Thoracic aorta (tissue), 2 donors: ENCODE measurements at places on chromosomes 4 and X. TPM values are rescaled to one million over a fixed set of nuclear protein-coding genes. Genes with fewer than 3 reads are reported as not detected.

ELK1 gene
- total RNA-seq = 33.4 TPM

CASP6 gene
- 17.3 TPM for total RNA-seq

DNA sequence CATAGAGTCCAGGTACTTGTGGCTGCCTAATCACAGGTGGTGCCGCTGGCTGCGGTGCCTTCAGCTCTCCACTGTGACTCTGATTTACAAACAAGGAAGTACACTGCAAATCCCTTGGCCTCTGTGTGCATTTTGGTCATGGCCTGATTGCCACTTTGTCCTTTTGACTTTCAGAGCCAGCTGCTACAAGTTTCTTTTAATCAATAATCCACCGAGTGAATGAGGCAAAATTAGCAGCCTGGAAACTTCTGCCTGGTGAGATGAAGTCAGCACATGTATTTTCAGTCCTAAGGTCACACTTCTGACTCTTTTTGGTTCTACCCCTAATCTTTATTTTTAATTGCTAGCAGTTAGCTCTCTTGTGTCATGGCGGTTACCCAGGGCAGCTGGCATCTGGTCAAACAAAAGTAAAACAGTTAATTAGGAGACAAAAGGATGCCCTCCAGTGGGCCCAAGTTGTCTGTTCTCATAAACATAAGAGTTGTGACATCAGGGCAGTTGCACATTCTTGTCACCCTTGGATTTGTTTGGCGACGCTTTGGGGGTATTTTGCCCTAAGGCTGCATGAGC lies 62.3 kb upstream of the LNX1 start:
- DNase-seq = no peak

GRCh38 chr4:6191448-6192130 lies 8.8 kb downstream of the JAKMIP1 start:
- DNase-seq = no peak

GRCh38 chrX:95318882-95319281 lies 1365.8 kb upstream of the DIAPH2 start:
- DNase-seq = no peak

DNA sequence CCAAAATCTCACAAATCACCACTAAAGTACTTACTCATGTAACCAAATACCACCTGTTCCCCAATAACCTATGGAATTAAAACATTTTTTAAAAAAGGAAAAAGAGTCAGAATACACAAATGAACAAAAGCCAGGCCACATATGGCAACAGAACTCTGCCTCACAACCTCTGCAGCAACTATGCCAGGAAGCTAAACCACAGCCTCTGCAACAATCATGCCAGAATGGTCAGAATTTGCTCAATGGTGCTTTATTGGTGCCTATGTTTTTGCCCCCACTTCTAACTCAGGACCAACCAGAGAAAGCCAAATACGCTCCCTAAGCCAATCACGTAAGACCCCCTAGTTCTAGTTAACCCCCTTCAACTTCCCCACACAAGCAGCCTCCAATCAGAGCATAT lies 69.6 kb downstream of the HOPX start:
- DNase-seq = no peak

GRCh38 chr4:98148856-98149255 lies 5.6 kb upstream of the STPG2 start:
- DNase-seq = no peak
